Activated CD4-positive, alpha-beta memory T cell treated with anti-CD3 and anti-CD28 coated beads, Interleukin-2, amount 10 ng/mL, durations not matched to agents 7 days and 5 days (primary cell): ENCODE measurements at places on chromosomes 1 and 21. TPM values are rescaled to one million over a fixed set of nuclear protein-coding genes. Genes with fewer than 3 reads are reported as not detected.

Gene SPRR2G
- not detected for total RNA-seq

Gene CA6
- total RNA-seq: 0.18 TPM

Gene KRTAP8-1
- not detected for total RNA-seq

Gene TBX15
- not detected for total RNA-seq

Gene FCN3
- not detected for total RNA-seq

- peaks cover 13% of the 10 kb centered on the region for H3K4me1 ChIP-seq
- peaks cover 2% of the 10 kb centered on the region for H3K27me3 ChIP-seq
- no peak for DNase-seq
- H3K36me3 ChIP-seq: no peaks in the 10 kb centered on the region
Observed at GRCh38 chr1:161080441-161081405, 8.6 kb downstream of the NECTIN4 start.

DNA sequence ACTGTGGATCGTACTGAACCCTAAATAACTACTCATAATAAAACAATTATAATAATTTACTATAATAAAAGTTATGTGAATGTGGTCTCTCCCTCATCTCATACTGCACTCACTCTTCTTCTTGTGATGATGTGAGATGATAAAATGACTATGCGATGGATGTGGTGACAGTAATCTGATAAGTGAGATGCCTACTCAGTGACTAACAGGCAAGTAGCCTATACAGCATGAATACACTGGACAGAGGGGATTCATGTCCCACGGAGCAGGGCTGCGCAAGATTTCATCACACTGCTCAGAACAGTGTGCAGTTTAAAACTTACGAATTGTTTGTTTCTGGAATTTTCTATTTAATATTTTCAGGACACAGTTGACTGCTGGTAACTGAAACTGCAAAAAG is 304.0 kb downstream of the DUSP10 start:
- H3K4me1 ChIP-seq: peaks cover 34% of the 10 kb centered on the region

DNA sequence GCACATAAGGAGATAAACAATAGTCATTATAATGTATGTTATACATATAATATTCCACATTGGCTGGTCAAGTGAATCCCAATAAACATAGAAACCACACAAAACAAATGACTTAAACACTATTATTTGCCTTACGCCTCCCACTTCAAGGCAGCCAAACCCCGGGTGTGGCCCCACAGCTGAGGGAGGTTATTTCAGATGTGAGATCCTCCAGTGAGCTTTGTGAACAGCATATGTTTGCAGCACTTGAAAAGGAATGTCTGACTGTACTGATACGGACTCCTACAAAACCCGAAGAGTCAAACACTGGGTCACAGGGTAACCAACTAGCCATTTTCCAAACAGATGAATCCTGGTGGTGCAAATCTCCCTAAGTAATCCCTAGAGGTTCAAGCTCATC is 27.1 kb upstream of the DISP1 start:
- no peak for DNase-seq
- peaks cover 19% of the 10 kb centered on the region for H3K27me3 ChIP-seq
- no peak overlapping the region for H3K27ac ChIP-seq

GRCh38 chr1:226596531-226597165 is 48.1 kb downstream of the STUM start:
- H3K36me3 ChIP-seq: no peaks in the 10 kb centered on the region
- H3K27ac ChIP-seq: no peak overlapping the region
- H3K27me3 ChIP-seq: peaks cover 17% of the 10 kb centered on the region
- no peak overlapping the region for H3K4me3 ChIP-seq
- no peaks in the 10 kb centered on the region for H3K4me1 ChIP-seq

- no peak for DNase-seq
- H3K4me3 ChIP-seq: no peak overlapping the region
Observed at GRCh38 chr1:33893147-33893830, 29.4 kb downstream of the HMGB4 start.

DNA sequence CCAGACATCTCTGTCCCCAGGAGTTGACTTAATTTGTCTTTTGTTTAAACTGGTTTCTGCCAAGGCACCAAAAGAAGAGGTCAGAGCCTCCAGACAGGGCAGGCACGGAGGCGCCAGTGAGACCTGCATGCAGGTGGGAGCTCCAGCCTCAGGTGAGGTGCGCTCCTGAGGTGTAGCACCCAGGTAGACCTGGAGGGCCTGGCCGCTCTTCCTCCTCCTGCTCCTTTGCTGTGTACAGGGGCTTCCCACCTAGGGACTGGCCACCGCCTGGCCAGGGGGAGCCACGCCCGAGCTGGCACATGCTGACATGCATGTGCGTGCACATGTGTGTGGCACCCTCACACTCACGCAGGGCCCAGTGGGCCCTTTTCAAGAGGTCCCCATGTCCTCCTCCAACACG is 158.7 kb downstream of the PEX14 start:
- H3K27me3 ChIP-seq: peaks cover 4% of the 10 kb centered on the region
- no peak overlapping the region for H3K27ac ChIP-seq
- H3K4me1 ChIP-seq: no peaks in the 10 kb centered on the region
- no peak for DNase-seq
- no peak overlapping the region for H3K4me3 ChIP-seq
- no peaks in the 10 kb centered on the region for H3K36me3 ChIP-seq

DNA sequence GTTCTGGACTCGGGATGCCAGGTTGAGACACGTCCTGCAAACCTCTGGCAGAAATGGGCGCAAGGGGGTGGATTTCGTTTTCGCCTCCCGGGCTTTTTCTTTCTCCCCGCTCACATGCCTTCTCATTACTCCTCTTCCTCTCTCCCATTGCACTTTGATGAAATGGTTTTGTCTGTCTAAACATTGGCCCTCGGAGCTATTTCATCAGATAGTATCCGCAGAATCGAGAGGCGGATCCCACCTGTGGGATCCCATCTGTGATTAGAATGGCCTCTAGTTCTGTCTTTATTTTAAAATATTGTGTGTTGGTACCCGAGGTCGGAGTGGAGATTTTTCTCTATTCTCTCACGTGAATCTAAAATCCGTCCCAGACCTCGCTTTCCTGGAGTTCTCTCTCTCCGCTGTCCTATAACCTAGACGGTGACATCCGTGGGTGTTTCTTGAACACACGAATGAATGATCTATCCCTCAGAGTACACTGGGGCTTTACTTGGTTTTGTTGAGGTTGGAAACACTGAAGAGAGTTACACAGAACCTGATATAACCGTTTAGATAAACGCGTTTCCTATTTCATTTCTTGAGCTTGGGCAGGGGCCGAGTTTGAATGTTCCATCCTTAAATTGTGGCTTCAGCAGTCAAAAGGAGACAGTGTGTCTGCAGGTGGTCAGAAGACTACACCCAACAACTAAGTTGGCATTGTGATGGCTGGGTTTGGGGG is 2.0 kb downstream of the EDARADD start:
- H3K4me3 ChIP-seq: peak overlapping the region; percentile 84
- peaks cover 4% of the 10 kb centered on the region for H3K36me3 ChIP-seq
- peak overlapping the region; percentile 72 for H3K27ac ChIP-seq
- peaks cover 6% of the 10 kb centered on the region for H3K27me3 ChIP-seq

- H3K4me1 ChIP-seq: no peaks in the 10 kb centered on the region
- no peak overlapping the region for H3K27ac ChIP-seq
- H3K36me3 ChIP-seq: no peaks in the 10 kb centered on the region
- no peak overlapping the region for H3K4me3 ChIP-seq
Observed at GRCh38 chr1:18540136-18540765, 59.5 kb downstream of the KLHDC7A start.

DNA sequence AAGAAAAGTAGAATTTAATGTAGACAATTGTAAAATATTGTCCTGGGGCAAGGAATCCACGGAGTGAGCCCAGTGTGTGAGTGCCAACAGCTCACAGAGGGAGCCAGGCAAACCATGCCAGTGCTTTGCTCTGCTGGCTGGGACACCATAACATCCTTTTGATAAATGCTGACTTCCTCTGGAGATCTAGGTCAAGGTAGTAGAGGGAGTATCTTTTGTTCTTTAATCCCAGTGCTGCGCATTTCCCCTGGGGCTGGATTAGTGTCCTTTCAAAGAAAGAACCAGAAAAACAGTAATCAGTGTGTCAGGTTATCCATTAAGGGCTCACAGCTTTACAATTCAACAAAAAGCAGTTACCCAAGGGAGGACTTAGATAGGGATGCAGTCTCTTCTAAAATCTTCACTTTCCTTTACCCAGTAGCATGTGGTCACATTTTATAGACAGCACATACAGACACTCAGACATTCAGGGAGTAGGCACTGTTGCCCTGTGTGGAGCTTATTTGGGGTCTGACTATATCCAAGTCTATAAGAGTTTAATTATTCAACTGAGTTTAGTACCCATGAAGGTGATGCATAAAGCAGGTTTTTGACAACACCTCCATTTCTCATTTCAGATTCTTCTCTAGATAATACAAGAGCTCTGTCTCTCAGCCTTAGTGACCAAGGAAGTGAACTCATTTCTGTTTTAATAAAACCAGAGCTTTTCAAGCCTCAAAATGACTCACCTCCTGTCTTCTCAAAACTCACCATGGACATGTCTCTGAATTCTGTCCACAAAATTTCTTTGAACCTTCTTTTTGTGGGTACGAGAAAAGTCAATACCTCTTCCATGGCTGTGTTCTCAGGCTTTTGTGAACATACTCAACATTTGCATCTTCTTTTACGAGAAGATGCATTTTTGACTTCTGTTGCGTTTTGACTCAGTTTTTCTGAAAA is 215.3 kb downstream of the BRINP2 start:
- no peak for DNase-seq
- no peaks in the 10 kb centered on the region for H3K36me3 ChIP-seq
- no peaks in the 10 kb centered on the region for H3K27me3 ChIP-seq

- no peaks in the 10 kb centered on the region for H3K27me3 ChIP-seq
- no peak overlapping the region for H3K4me3 ChIP-seq
- H3K36me3 ChIP-seq: no peaks in the 10 kb centered on the region
- no peak overlapping the region for H3K27ac ChIP-seq
- H3K4me1 ChIP-seq: no peaks in the 10 kb centered on the region
Observed at GRCh38 chr1:79460773-79461436, 454.4 kb upstream of the ADGRL4 start.

DNA sequence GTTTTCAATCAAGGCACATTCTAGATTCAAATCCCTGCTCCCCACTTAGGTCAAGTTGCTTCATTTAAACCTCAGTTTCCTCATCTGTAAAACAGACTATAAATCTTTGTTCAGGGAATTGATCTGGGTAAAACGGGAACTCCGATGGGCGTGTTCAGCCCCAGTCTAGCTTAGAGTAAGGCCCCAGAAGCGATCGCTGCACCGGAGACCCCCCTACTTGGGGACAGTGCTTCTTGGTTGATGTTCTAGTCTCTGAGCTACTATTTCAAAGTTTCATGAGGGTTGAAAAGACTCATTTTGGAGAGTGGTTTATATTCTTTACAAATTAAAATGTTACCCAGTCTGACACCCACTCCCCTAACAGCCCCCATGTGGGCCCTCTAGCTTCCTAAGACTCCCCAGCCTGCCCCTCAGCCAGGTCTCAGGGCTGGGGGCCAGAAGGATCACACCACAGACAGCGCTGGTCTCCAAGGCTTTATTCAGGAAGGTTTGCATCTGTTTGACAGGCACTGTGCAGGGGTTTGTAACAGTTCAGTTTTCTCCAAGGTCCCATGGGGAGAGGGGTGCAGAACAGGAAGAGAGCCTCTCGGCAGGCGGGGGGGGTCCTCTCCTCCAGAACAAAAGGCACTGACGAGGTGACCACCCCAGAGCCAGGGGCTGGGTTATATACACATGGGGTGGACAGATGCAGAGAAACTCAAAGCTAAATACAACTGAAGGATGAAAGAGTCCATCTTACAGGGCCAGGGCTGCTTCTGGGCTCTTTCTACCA is 82.9 kb downstream of the STUM start:
- H3K27ac ChIP-seq: no peak overlapping the region
- H3K27me3 ChIP-seq: no peaks in the 10 kb centered on the region
- H3K4me3 ChIP-seq: no peak overlapping the region
- peaks cover 20% of the 10 kb centered on the region for H3K36me3 ChIP-seq
- peaks cover 46% of the 10 kb centered on the region for H3K4me1 ChIP-seq

GRCh38 chr1:12148958-12149790 is 17.6 kb upstream of the TNFRSF1B start:
- H3K4me3 ChIP-seq: no peak overlapping the region
- peaks cover 90% of the 10 kb centered on the region for H3K4me1 ChIP-seq
- H3K27me3 ChIP-seq: no peaks in the 10 kb centered on the region
- H3K27ac ChIP-seq: peak overlapping the region; percentile 98
- H3K36me3 ChIP-seq: peaks cover 34% of the 10 kb centered on the region
- no peak for DNase-seq
